ENCODE measurements at places on chromosomes 13 and 19. TPM values are rescaled to one million over a fixed set of nuclear protein-coding genes. Genes with fewer than 3 reads are reported as not detected.

The CLIP3 gene
- total RNA-seq, result 2.6 TPM

The FCGBP gene
- total RNA-seq, result not detected

The ZNF441 gene
- total RNA-seq, result 3.9 TPM

The DCLK1 gene
- total RNA-seq, result 4.4 TPM
